NCI-H1417 treated with DMSO at 0.1 percent for 48 hours (cell line): ENCODE measurements at places on chromosomes 16 and 17.
A peak's percentile ranks its signal among the peaks of the same experiment; 100 is the strongest.

DNA sequence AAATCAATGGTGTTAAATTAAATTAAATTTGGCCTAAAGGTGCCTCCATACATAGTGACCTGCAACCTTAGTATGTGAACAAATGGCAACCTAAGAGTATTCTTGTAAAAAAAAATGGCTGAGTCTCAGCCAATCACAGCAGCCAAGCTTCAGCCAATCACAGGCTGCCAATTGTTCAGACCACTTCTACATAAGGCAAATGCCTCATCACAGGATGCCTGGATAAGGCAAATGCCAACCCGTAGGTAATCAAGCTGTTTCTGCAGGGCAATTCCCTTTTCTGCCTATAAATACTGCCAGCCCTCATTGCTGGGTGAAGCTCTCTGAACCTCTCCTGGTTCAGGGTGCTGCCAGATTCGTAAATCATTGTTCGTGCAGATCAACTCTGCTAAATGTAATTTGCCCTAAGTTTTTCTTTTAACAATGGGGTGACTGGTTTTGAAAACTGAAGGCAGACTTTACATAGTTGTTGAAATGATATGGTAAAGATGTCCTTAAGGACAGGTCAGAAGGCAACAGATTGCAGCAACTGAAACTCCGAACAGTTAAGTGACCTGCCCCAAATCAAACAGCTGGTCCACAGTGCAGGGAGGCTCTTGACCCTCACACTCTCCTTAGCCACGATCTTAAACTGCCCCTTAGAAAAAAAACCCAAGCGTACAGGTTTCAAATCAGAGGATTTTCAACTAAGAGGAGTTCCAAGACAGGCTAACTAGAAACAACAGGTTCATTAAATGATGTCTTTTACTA lies 50.3 kb downstream of the N4BP1 start:
- no peak for DNase-seq

DNA sequence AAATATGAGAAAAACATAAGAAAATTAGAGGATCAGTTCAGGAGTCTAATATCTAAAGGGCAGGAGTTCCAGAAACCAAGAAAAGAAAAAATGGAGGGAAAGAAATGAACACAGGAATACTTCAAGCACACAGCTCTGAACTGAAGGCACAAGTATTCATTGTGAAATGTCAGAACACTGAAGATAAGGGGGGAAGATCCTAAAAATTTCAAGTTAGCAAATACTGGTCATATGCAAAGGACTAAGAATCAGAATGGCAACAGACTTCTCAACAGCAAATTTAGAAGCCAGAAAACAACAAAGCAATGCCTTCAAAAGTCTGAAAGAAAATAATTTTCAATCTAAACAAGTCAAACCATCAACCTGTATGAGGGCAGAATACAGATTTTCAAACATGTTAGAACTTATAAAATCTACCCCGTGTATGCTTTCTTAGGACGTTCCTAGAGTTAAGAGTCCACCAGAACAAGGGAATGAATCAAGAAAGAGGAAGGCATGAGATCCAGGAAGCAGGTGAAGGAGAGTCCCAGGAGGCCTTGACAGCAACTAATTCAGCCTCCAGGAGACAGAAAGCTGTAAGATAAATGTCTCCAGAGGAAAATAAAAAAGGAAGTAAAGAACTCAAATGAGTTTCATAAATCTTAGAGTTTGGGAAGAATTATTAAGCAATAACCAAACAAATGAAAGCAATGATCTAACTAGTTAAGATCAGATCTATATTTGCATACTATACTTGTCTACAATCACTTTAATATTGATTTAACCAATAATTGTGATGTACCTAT lies 2.8 kb downstream of the BRD7 start:
- DNase-seq = no peak

DNA sequence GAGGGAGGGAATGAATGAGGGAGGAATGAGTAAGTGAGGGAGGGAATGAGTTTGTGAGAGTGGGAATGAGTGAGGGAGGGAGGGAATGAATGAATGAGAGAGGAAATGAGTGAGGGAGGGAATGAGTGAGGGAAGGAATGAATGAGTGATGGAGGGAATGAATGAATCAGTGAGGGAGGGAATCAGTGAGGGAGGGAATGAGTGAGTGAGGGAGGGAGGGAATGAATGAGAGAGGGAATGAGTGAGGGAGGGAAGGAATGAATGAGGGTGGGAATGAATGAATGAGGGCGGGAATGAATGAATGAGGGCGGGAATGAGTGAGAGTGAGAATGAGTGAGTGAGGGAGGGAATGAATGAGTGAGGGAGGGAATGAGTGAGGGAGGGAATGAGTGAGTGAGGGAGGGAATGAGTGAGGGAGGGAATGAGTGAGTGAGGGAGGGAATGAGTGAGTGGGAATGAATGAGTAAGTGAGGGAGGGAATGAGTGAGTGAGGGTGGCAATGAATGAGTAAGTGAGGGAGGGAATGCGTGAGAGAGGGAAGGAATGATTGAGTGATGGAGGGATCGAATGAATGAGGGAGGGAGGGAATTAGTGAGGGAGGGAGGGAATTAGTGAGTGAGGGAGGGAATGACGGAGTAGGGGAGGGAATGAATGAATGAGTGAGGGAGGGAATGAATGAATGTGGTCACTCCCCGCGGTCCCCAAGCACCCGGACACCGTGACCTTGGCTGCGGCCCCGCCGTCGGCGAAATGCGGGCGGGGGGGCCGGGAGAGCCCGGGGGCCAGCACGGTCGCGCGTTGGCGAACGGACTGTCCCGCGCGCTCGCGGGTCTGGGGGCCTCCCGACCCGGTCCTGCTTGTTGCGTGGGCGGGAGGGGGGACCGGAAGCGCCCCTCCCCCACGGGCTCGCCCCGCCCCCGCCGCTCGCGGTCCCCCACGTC lies 1.1 kb upstream of the UBE2I start:
- no peak for DNase-seq

GRCh38 chr17:28499364-28499664 lies 6.8 kb upstream of the FOXN1 start:
- DNase-seq = peak; percentile 52

- no peak for DNase-seq
Measured at GRCh38 chr16:58037365-58038057, 12.0 kb downstream of the MMP15 start.

- DNase-seq = no peak
Measured at GRCh38 chr17:44967907-44968224, 237 bp downstream of the C1QL1 start.

DNA sequence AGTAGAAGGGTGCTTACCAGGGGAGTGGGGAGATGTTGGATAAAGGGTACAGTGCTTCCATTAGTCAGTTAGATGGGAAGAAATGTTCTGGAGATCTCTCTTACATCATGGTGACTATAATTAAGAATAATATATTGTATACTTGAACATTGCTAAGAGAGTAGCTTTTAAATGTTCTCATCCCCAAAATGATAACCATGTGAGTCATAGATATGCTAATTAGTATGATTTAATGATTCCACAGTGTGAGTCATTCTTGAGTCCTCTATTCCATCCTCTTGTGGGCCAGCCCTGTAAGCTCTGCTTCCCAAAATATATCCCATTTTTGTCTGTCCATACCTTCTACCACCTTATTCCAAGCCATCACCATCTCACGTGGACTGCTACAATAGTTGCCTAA lies 80.6 kb upstream of the CDH11 start:
- no peak for DNase-seq

- DNase-seq = no peak
Measured at GRCh38 chr16:83878838-83879237, 20.1 kb upstream of the MLYCD start.

DNA sequence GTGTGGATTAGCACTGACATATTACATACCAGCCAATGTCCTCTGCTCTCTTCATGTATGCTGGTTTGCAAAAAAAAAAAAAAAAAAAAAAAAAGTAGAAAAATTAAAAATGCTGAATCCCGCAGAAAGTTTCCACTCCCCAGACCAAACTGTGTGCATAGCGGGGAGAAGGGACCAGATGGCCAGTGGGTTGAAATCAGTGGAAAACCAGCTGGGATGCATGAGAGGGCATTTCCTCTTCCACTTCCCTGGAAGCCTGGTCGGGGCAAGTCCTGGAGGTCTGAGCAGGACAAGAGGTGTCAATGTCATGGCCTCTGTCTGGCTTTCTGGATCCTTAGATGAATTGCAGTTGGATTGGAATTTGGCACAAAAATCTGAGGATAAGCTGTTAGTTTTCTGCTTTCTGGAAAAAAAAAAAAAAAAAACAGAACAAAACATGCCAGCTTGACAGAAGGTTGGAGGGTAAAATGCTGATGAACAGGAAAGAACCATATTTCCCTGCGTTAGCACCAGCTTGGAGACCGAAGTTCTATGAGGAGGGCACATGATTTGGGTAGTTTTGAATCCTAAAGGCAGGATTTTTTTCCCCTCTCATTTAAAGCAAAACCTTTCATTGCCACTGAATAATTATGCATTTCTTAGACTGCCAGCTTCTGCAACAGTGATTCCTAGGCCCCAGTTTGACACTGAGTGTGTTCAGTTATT lies 941.5 kb upstream of the EEF2KMT start:
- no peak for DNase-seq

- no peak for DNase-seq
Measured at GRCh38 chr16:56350491-56351405, 74.6 kb downstream of the AMFR start.
